ENCODE measurements at places on chromosomes 11 and 22.

GRCh38 chr22:48925450-48925849 lies 902.2 kb downstream of the BRD1 start:
- DNase-seq, result no peak

GRCh38 chr22:22030493-22031182 lies 48.1 kb upstream of the TOP3B start:
- no peak for DNase-seq

DNA sequence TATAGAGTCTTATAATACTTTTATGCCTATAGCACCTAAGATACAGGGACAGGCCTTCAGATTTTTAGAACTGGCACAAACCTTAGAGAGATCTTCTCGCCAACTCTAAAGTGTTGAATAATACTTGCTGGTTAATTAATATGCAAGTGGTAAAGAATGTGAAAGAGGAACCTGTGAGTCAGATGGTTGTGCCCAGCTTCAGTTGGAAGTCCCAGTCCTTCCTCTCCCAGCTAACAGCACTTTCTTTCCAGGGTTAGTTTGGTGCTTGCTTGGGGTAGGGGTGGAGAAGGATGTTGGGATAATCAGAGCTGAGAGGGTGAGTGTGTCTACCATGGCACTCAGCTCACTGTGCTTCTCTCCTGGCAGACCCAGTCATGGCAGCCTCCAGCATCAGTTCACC lies 4.9 kb upstream of the TMEM132A start:
- DNase-seq, result no peak

- DNase-seq, result no peak
Measured at GRCh38 chr11:78072455-78072854, 7.2 kb downstream of the NDUFC2 start.

DNA sequence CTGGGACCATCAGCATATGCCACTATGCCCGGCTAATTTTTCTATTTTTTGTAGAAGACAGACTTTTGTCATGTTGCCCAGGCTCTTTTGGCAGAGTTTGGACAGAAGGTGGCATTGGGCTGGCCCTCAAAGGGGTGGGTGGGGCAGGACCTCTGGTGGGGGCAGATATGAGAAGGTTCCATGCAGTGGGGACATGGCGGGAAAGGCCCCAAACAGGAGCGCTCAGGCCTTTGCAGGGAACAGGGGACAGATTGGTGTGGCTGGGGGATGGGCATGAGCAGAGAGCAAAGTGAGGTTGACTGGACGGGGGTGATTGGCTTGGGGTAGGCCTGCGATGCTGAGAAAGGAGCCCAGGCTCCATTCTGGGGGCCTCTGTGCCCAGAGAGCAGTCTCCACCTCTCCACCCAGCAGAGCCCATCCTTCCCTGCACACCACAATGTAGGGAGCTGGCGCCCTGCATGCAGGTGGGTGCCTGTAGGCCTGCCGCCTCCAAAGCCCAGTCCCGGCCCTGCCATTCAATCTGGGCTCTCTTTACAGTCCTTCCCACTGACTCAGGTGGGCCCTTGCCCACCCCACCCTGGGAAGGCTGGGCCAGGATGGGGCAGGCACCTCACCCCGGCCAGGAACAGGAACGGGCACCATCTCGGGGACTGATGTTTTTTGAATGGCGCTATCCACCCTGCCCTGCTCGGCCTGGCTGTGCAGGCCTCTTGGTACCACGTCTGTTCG lies 98.7 kb downstream of the MORC2 start:
- DNase-seq, result no peak

DNA sequence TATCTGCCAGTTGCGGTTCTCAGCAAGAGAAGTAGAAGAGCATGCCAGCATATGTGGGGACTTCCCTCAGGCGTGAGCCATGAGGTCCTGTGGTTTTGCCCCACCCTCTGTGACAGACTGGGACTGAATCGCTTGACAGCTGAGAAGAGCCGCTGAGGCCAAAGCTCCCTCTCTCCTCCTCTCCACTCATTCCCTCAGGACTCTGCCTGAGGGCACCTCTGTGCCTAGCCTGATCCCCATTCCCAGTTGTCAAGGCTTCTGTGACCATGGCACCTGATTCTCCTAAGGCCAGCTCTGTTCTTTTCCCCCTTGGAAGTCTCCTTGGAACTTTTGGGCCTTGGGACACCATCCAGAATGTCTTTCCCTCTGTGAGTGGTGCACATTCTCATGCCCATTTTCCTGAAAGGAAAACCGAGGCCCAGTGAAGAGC lies 27.0 kb downstream of the ART5 start:
- no peak for DNase-seq
